ENCODE measurements at places on chromosomes 1 and 21.

- DNase-seq, result no peak
Measured at GRCh38 chr1:87791931-87792740, 463.5 kb downstream of the LMO4 start.

GRCh38 chr1:12220890-12221289 is 8.9 kb upstream of the VPS13D start:
- no peak for DNase-seq

- no peak for DNase-seq
Measured at GRCh38 chr1:77283701-77284425, 2.0 kb downstream of the AK5 start.

DNA sequence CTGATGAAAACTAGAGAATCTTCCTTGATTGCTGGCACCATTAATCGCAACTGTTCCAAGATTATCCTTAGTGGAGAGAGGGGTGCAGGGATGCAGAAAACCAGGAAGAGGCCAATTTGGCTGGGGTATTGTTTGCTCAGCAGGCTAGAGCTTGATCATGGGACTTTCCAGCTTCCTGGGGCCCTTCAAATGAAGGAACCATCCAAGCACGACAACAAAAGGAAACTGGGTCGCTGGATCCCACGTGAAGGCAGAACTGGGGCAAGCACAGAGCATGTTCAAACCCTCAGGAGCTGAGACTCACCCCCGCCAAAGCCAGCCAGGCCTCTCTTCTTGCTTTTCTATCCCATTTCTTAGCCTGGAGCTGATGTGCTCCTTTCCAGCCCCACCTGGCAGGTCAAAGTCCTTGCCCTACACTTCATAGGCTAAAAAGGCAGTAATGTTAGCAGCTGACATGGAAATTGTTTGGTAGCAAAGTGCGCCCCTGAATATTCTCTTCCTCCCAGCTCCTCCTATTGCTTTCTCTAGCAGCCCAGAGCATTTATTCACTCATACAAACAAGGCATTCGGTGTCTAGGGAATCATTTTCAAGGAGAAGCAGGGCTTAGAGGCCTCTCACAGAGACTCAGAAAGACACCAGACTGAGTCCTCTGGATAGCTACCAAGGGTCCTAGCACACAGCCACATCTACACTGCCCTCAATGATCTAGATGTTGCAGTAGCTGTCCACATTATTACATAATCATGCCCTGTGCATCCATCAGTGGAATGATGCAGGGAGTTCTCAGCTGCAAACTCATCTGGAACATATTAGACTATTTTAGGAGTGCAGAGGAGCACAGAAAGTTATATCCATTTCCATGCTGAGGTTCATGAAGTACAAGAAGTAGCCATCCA is 11.5 kb downstream of the KCNA2 start:
- DNase-seq, result no peak

DNA sequence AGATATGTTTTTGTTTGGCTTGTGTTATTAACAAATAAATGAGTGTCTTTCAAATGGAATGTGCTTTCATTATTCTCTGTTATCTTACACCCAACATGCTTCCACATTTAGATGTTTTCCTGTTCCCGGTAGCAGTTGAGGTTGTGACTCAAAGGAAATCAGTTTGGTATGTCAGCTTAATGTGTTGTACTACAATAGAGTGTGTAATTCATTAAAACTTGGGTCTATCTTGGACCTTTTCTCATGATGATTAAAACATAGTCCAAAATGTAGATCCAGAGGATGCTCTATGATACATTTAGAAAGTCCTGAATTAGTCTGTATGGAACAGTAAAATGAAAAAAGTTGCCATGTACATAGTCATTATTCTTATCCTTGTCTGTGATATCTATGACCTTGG is 26.7 kb downstream of the RTCA start:
- no peak for DNase-seq

DNA sequence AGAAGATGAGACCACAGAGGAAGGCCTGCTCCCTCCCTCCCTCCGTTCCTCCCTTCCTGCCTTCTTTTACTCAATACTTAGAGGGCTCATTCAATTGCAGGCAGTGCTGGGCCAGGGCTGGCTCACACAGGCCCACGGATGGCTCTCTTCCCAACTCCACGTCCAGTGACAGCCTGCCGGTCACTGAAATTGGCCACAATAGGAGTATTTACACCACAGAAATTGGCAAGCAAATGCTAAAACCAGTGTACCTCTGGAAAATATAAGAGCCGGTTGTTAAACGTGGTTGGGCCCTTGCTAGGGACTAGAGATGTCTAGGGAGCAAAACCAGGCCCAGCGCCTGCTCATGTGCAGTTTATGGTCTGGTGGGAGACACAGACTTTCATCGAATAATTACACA is 72.4 kb upstream of the TMEM51 start:
- DNase-seq, result no peak

DNA sequence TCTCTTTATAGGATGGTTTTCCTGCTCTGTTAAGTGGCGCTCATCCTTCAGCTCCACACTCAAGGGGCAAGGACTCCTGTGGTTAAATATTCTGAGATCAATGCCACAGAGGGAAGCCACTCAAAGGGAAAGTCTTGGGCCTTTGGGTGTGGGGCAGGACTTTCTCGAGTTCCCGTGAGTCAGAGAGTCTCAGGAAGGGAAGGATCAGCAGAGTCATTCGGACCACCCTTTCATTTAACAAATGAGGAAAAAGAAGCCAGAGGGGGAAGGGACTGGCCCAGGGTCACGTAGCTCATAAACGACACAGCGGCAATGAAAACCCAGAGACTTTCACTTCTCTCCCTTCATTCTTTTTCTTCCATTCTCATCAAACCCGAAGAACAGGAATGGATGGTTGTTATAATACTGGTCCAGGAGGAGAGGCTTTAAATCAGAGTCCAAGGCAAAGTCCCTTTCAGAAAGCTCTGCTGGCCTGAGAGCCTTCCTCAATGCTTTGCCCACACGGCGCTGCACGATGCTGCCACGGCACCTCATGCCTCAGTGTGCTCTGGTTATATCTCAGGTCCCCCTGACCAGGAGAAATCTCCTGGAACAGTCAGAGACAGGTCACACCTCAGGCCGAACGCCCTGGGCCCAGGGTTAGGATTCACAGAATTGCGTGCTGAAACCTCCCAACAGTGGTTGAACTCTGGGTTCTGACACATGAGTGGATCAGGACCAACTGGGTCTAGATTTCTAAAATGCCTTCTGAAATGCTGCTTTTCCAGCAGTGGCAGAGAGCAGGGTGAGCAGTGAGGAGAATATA is 65.3 kb downstream of the TENT5C start:
- no peak for DNase-seq

DNA sequence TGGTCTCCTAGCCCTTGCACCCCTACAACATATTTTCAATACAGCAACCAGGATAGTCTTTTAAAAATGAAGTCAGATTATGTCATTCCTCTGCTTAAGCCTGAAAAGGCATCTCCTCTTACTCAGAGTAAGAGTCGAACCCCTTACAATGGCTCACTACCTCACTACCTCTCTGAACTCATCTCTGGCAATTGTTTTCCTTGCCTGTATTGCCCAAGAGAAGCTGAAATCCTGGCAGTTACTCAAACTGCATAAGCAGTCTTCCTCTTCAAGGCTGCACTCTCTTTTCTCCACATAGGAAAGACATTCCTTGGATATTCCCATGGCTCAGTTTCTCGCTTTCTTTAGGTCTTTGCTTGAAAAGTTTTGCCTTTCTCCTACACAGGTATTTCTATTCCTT is 22.7 kb downstream of the CLDN8 start:
- no peak for DNase-seq

- DNase-seq, result no peak
Measured at GRCh38 chr1:219576931-219577730, 35.8 kb downstream of the ZC3H11B start.

DNA sequence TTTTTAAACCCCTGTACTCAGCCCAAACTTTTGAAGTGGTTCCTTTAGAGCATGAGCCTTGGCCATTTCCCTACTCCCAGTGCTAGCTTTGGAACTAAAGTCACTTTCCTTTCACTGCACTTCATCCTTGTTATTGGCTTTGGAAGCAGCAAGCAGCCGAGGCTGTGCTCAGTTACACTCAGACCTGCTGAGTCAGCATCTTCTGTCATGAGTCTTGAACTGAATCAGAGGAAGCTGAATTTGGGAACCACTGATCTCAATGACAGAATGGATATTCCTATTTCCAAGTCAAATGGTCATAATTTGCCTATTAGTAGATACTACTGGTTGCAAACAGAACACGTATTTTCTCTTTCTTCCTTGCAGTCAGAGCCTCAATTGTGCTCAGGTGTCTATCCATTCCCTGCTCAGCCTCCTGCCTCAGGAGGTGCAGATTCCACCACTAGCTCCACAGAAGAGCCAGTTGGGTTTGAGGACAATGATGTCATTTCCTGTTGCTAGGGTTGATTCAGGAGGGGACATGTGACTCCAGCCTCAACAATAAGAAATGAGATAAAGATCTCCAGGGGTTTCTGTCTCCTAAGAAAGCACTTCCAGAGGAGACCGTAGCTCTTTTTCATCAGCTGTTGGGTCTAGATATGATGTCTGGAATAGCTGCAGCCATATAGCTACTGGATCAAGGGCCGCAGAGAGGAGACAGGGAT is 44.9 kb upstream of the NTPCR start:
- no peak for DNase-seq

- no peak for DNase-seq
Measured at GRCh38 chr1:20930427-20930826, 143.3 kb upstream of the HP1BP3 start.

DNA sequence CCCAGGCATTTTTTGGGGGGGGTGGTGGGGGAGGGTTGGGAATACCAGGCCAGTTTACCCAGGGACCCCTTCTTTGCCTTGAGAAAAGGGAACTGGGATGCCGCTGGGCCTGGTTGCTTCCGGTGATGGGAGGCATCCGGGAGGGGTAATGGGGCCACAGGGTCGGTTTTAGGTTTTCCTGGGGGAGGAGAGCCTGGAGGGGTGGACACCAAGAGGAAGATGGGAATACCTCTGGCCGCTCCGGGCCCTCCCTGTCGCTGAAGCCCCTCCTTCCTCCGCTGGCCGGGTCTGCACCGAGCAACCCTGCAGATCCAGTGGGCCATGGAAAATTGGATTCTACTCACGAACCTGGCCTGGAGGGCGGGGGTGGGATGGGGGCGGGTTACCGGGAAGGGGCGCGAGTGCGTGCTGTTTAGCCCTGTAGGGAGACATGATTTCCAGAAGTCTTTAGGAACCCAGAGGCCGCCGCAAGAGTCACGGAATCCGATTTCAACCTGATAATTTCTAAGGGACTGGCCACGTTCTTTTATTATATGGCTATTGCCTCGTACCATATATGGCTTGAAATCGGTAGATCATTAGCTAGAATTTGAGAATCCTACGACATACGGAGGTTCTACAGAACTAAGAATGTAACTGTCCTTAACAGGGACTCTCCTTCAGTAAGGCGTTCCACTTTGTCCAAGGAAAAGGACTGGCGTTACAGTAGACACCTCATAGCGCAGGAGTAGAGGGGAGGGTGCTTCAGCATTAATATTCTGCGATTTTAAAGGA is 749 bp downstream of the AKIRIN1 start:
- no peak for DNase-seq

DNA sequence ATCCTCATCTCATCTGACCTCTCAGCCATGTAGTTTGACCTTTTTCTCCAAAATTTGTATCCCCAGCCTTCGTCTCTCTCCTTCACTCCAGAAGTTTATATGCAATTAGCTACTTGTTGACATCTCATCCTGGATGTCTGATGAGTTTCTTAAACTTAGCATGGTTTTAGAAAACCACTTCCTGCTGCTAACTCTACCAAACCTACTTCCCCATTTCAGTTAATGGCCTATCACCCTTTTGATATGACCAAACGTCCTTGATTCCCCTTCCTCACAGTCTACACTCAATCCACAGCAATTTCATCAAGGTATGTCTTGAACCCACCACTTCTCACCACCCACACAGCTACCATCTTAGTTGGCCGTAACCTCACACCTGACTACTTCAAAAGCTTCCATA is 121.9 kb downstream of the LRRC40 start:
- DNase-seq, result no peak

DNA sequence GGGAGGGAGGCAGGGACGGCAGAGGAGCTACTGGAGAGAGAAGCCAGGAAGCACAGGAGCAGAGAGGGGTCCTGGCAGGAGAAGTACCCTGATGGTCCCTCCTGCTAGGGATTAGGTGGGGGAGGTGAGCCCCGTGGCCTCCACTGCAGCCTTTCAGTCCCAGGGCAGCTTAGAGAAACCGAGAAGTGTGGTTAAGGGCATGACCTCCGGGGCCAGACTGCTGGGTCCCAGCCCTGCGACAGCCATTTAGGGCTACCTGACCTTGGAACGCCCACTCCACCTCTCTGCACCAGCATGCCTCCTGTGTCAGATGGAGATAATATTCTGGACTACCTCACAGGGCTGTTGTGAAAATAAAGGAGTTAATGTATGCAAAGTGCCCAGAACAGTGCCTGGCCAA is 47.4 kb downstream of the KCNN3 start:
- DNase-seq, result no peak

DNA sequence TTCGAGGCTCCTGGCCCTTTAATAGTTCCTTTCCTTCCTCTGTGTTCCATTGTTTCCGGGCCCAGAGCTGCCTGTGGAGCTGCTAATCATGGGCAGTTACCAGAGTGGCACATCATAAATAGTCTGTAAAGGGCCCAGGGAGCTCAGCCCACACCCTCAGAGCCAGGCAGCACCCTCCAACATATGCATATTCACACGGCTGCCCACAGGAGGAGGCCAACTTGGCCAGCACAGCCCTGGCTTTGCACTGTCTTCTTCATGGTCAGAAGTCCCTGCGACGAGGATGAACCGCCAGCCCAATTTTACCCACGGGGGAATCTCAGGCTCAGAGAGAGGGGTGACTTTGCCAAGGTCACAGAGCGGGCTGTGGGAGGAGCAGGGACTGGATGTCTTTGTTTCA is 172.5 kb downstream of the TRABD2B start:
- no peak for DNase-seq

DNA sequence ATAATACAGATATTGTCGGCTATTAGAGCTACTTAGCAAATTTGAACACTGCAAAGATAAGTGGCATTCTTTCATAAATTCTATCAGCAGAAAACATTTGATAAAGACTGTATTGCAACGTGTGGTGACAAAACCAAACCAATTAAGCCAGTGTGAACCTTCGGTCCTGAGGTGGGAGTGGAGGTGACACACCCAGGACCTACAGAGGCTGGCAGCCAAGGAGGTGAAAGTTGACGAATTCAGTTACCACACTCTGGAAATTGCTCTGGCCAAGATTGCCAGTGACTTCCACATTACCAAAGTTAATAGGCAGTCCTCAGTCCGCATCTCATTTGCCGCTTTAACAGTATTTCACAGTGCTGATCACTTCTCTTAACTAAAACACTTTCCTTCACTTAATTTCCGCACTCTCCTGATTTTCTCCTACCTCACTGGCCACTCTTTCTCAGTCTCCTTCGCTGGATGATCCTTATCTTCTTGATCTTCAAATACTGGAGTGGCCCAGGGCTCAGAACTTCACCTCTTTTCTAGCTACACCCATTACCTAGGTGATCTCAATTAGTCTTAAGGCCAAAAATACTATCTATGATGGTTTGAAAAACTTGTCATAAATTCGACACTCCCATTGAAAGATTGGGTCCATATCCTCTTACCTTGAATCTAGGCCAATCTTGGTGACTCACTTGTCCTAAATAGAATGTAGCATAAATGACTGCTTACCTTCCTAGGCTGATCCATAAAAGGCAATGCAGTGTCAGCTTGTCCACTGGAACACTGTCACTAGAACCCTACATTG is 5.1 kb upstream of the CDC42BPA start:
- DNase-seq, result no peak

Measured in COLO829 (cell line).